ENCODE measurements at places on chromosomes 5 and 9.

GRCh38 chr9:84754461-84754860, 84.9 kb downstream of the NTRK2 start:
- peak; percentile 4 for DNase-seq

- no peak for DNase-seq
Observed at GRCh38 chr5:78888580-78889368, 96.3 kb downstream of the ARSB start.

GRCh38 chr9:133677126-133678010, 41.2 kb downstream of the DBH start:
- no peak for DNase-seq

DNA sequence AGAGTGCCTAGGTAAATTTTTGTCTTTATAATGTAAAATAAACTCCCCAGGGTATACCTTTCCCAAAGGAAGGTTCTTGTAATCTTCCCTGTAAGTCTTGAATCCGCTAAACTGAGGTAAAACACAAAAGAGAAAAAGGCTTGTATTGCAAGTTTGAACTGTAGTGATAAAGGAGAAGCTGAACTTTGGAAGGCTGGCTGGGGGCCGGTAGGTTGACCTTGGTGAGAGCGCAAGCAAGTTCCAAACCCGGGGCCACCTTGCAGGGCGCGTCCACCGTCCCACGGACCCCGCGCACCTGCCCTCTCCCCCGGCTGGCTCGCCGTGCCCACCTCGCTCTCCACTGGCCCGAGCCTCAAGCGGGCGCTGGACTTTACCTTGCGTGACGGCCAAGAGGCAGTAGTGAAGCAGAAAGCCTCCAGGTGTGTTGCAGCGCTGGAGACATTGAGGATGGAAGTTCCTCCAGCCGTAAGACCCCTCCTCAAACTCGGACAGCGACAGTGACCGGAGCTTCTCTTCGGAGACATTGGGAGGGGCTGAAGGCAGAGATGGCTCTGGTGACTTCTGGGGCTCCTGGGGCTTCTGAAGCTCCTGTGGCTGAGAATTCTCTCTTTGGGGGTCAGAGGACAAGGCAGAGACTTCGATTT, 428 bp downstream of the SLCO4C1 start:
- no peak for DNase-seq

- no peak for DNase-seq
Observed at GRCh38 chr9:135951889-135952663, 9.1 kb downstream of the UBAC1 start.

- DNase-seq: no peak
Observed at GRCh38 chr9:20604562-20604961, 17.7 kb downstream of the MLLT3 start.

GRCh38 chr5:38783011-38783561, 62.7 kb upstream of the OSMR start:
- peak; percentile 93 for DNase-seq

DNA sequence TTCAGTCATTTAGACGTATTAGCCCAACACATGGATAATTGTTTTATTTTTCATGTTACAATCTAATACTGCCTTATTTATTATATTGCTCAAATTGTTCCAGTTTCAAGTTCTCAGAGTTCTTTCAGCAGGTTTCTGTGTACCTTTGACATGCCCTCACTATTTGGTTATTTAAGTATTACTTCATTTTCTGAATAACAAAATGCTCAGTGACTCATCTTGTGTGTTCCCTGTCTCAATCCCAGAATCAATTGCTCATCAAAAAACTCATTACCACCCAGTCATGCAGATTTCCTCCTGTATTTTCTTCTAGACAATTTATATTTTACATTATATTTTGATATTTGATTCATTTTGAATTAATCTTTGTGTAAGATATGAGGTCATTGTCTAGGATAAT, 562.6 kb downstream of the ANXA1 start:
- DNase-seq: no peak

GRCh38 chr9:120854596-120855327, 12.0 kb upstream of the PSMD5 start:
- no peak for DNase-seq

GRCh38 chr5:44839018-44839681, 30.4 kb downstream of the MRPS30 start:
- DNase-seq: no peak

DNA sequence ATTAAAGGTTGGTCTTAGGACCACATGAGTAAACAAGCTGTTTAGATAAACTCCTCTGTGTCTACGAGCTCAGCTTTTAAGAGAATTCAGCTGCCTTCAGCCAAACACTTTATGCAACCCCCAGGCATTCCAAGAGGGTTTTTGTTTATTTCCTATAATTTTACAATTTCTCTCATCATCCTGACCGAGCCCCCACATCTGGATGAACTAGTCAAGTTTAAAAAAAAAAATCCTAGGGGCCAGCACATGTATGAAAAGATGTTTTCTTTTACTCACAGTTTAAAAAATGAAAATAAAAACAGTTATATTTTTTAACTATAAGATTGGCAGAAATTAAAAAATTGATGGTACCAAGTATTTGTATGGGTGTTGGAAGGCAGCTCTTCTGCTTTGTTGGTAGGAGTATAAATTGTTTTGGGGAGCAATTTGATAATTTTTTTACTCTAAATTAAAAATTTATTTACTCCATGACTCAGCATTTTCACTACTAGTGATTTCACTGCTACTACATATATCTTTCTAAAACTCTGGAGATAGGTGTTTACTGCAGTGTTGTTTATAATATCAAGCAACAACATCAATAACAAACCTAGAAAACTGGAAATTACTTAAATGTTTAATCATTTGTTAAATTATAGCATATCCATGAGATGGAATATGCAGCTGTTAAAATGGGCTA, 18.1 kb downstream of the YTHDC2 start:
- no peak for DNase-seq

- no peak for DNase-seq
Observed at GRCh38 chr9:19286634-19287188, 56.2 kb downstream of the DENND4C start.

- no peak for DNase-seq
Observed at GRCh38 chr9:133247632-133248031, 27.4 kb downstream of the ABO start.

- no peak for DNase-seq
Observed at GRCh38 chr5:69528035-69528434, 32.0 kb upstream of the GTF2H2C start.

GRCh38 chr5:107501965-107502675, 168.6 kb downstream of the EFNA5 start:
- DNase-seq: peak; percentile 5

GRCh38 chr5:91269198-91269597, 113.9 kb downstream of the ARRDC3 start:
- DNase-seq: no peak

- DNase-seq: peak; percentile 98
Observed at GRCh38 chr5:178940569-178941360, at the start of gene ZNF454. Gene ZNF454, plus strand, starts transcription at chr5:178941198. Its CDS starts 1,594 bp downstream, at chr5:178942792.

GRCh38 chr9:34372467-34373011, 4.2 kb downstream of the MYORG start:
- no peak for DNase-seq

- no peak for DNase-seq
Observed at GRCh38 chr5:34928267-34928666, 1.1 kb upstream of the DNAJC21 start.

DNA sequence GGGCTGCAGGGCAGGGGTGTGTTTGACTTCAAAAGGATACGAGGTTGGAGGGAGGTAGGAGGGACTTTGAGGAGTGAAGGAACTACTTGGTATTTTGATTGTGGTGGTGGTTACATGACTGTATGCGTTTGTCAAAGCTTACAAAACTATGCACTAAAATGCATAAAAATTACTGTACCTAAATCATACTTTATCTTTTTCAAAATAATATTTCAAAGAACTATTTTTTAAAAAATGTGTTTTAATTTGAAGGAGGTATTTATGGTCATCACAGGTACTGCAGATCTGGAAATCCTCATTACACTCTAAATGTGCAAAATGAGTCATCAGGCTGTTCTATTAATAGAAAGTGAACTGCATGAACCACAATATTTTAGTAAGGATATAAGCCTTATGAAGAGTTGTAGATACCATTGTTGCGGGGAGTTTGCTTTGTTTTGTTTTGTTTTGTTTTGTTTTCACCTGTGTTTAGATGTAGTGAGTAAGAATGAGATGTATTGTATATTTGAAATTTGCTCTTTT, 116.9 kb downstream of the ARRDC3 start:
- peak; percentile 79 for DNase-seq

GRCh38 chr9:26210338-26210851, 532.2 kb upstream of the TUSC1 start:
- peak; percentile 58 for DNase-seq

- DNase-seq: peak; percentile 70
Observed at GRCh38 chr5:136249678-136250266, 56.8 kb upstream of the SMIM32 start.

GRCh38 chr5:39399135-39400036, 25.4 kb downstream of the DAB2 start:
- peak; percentile 88 for DNase-seq

DNA sequence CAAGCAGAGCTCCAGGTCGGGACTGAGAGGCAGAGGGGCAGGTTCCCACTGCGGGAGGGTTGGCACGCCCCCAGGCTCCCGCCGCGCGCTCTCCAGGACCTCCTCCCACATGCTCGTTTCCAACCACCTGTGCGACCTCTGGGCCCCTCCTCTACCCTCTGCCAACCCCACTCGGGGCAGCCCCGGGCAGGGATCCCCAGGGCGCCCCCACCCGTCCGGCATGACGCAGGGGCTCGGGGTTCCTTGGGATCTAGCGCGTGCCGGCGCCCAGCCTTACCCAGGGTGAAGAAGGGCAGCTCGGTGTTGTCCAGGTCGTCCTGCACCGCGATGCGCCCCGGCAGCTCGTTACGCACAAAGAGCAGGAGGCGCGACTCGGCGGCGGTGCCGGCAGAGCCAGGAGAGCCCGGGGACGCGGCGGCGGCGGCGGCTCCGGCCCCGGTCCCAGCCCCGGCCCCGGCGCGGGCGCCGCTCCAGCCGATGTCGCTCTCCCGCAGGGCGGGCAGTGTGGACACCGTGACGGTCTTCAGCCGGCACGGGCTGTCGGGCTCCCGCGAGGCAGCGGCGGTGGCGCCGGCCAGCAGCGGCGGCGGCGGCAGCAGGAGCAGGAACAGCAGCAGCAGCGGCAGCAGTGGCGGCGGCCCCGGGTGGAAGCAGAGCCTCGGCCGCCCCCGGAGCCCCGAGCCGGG, 494 bp downstream of the ASTN2 start:
- DNase-seq: peak; percentile 15

DNA sequence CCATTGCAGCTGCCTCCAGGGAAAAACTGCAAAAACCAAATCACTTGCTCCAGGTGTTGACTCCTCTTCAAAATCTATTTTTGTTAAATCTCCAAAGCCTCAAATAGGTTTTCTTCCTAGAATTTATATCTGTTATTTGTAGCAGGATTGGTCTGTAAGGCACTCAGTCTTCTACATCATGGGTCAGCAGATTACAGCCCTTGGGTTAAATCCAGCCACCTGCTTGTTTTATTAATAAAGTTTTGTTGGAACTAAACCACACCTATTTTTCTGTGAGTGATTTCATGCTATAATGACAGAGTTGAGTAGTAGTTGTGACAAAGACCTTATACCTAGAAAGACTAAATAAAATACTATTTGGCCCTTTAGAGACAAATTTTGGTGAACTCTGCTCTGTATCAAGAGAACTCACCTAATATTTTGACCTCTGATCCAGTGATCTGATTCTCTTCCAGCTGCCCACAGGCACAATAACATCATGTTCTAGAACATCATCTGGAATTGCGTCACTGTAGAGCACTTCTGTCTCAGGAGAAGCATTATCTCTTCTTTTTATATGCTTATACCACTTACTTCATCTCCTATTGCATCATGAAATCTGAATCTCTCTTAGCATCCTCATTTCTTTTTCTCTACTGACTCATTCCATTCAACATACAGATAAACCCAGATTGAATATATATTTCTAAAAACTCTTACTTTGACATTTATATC, 130.1 kb downstream of the RPS23 start:
- DNase-seq: peak; percentile 15

DNA sequence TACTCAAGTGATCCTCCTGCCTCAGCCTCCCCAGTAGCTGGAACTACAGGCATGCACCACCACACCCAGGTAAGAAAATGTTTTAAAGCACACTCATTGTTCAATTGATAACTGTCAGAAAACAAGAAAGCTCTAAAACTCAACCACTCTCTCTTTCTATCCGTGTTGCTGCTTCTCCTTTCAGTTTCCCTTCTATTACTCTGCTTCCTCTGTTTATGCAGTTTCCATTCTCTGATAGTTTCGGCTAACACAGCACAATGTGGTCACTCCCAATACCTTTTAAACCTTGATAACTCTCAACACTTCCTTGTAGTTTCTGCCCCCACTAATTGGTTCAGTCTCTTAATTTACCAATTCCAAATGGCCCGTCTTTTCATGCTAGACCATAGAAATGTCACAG, 59.2 kb upstream of the NR4A3 start:
- no peak for DNase-seq

- no peak for DNase-seq
Observed at GRCh38 chr5:83353774-83354173, 117.8 kb upstream of the VCAN start.

- DNase-seq: no peak
Observed at GRCh38 chr5:74578356-74579044, 62.0 kb downstream of the ENC1 start.

DNA sequence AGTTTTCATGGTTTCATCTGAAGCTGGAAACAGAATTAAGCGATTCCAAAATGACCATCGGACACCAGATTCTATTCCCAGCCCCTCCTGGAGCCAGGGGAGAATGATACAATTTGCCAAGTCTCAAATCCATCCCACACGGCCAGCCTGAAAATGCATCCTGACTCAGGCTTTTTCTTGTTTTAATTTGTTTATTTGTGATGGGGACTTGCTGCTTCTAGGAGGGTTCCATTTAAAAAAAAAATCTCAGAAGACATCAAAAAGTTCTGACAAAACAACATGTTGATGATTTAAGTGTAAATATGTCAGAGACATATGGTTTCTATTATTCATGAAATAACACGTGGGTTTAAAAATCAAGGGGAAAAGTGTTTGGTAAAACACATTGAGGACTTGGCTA, 173.2 kb downstream of the GAS1 start:
- peak; percentile 26 for DNase-seq

DNA sequence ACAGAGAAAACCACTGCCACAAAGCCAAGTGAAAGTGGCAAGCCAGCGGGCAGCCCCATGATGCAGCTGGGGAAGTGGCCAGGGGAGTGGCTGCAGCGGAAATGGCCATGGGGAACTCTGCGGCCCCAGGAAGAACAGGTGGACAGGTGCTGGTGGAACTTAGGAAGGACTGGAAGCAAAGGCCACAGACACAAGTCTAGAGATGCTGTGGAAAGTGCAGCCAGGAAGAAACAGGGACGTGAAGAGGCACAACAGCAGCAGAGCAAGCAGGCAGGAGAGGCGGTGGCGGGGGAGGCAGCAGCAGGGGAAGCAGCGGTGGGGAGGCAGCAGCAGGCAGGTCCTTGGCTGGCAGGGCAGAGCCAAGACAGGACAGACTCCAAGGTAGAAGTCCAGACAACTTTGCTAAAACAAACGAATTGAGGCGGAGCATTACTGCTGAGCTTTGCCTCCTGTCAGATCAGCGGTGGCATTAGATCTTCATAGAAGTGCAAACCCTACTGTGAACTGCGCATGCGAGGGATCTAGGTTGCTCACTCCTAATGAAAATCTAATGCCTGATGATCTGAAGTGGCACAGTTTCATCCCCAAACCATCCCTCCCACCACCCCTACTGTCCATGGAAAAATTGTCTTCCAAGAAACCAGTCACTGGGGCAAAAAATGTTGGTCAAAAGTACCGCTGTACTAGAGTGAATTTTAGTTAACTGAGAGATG, 11.8 kb downstream of the SURF6 start:
- no peak for DNase-seq
